MG63 (cell line): ENCODE measurements at places on chromosomes 4 and X.

- DNase-seq: no peak
Measured at GRCh38 chrX:29196501-29196900, 609.3 kb downstream of the IL1RAPL1 start.

GRCh38 chrX:71496476-71496875, 36.4 kb upstream of the OGT start:
- DNase-seq: no peak

DNA sequence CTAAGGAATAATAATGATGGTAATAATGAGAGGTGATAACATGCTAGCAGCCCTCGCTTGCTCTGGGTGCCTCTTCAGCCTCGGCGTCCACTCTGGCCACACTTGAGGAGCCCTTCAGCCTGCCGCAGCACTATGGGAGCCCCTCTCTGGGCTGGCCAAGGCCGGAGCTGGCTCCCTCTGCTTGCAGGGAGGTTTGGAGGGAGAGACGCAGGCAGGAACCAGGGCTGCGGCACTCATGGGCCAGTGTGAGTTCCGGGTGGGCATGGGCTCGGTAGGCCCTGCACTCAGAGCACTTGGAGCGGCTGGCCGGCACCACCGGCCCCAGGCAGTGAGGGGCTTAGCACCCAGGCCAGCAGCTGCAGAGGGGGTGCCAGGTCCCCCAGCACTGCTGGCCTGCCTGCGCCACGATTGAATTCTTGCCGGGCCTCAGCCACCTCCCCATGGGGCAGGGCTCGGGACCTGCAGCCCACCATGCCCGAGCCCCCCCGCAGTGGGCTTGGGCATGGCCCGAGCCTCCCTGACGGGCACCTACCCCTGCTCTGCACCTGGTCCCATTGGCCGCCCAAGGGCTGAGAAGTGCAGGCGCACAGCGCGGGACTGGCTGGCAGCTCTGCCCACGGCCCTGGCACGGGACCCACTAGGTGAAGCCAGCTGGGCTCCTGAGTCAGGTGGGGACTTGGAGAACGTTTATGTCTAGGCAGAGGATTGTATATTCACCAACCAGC, 7.1 kb upstream of the ADH1C start:
- DNase-seq: no peak

DNA sequence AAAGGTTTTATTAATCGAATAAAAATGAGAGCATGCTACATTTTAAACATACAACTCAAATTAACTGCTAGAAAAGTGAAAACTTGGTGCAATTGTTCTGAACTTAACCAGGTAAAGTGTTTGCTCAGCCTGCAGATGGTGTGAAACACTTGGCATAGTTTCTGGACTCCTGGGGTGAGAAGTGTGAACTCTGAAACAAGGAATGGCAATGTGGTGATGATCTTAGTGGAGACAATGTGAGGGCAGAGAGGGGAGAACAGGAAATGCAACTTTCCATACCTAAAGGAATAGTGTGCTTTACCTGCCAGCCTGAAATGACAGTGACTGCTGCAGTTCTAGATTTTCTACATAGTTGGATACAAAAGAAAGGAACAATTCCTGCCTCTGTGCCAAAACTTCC, 57.4 kb downstream of the CCSER1 start:
- no peak for DNase-seq

DNA sequence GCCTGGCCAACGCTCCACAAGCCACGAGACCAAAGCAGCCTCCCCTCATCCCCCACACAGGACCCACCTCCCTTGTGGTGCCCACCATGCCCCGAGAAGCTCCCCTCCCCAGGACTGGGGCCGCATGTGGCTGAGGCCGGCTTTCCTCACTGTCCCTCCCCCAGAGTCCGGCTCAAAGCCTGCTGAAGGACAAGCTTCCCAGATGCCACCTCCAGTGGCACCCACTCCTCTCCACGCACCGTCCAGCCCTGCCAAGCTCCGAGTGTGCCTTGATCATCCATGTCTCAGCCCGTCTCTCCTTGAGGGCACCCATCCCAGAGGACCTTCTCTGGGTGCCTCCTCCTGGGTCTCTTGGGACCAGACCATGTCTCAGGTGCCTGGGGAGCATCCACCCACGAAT, 58.8 kb upstream of the MXD4 start:
- DNase-seq: no peak

- peak; percentile 2 for DNase-seq
Measured at GRCh38 chrX:65821721-65822496, 154.5 kb downstream of the MSN start.

GRCh38 chrX:110509755-110510532, 151.3 kb downstream of the RTL9 start:
- DNase-seq: no peak

DNA sequence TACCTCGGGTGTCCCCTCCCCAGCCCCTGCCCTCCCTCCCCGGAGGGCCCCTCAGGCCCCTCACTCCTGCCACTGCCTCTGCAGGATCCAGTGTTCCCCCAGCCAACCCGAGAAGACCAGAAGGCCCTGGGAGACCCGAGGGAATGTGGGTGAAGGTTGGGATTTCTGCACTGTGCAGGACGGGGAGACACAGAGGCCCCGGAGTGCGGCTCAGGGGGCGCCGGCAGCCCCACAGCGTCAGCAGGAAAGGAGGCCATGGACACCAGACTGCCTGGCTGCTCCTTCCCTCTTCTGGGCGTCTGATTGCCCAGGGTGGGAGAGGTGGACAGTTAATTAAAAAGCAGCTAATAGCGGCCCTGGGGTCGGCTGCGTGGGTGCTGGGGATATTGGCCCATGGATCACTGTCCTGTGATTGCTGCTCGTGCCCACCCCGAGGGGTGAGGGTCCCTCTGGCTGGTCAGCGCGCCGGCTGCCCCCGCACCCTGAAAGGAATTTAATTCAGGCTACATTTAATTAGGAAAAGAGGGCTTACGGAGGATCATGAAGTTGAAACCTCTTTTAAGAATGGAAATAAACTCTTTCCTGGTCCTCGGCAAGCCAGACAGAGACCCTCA, 57.8 kb upstream of the NKX1-1 start:
- DNase-seq: no peak

- no peak for DNase-seq
Measured at GRCh38 chr4:60790608-60791007, 409.5 kb upstream of the ADGRL3 start.
